Caki2 (cell line): ENCODE measurements at places on chromosomes 1 and 21.

DNA sequence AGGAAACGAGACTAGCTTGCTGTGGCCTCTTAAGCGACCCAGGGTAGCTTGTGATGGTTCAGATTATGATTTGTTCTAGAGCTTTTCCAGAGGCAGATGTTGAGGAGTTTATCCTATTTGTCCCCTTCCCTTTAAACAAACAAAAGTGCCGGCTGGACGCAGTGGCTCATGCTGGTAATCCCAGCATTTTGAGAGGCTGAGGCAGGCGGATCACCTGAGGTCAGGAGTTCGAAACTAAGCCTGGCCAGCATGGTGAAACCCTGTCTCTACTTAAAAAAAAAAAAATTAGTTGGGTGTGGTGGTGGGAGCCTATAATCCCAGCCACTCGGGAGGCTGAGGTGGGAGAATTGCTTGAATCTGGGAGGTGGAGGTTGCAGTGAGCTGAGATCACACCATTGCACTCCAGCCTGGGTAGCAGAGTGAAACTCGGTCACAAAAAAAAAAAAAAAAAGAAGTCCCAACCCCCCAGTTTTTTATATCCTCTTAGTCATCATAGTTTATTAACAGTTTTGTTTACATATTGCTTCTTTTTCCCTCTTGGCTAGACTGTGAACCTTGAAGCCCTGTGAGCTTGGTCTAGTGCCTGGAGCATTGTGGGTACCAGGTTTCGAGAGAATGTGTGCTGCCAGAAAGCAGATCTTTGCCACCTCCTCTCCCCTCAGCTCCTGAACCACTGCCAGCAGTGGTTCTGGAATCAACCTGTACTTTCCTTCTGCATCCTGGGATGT, 29.8 kb downstream of the MAPKAPK2 start:
- DNase-seq = peak; percentile 68

GRCh38 chr1:41776891-41777441, 141.8 kb downstream of the HIVEP3 start:
- DNase-seq = no peak

GRCh38 chr1:22253012-22253790, 110.3 kb upstream of the WNT4 start:
- no peak for DNase-seq

GRCh38 chr1:1540090-1540817, at the start of gene TMEM240:
TSS of gene TMEM240 (minus strand) at chr1:1540624. CDS start at chr1:1540346, 278 bp downstream.
- DNase-seq = no peak

- DNase-seq = no peak
Observed at GRCh38 chr1:221076391-221076811, 197.2 kb downstream of the HLX start.

DNA sequence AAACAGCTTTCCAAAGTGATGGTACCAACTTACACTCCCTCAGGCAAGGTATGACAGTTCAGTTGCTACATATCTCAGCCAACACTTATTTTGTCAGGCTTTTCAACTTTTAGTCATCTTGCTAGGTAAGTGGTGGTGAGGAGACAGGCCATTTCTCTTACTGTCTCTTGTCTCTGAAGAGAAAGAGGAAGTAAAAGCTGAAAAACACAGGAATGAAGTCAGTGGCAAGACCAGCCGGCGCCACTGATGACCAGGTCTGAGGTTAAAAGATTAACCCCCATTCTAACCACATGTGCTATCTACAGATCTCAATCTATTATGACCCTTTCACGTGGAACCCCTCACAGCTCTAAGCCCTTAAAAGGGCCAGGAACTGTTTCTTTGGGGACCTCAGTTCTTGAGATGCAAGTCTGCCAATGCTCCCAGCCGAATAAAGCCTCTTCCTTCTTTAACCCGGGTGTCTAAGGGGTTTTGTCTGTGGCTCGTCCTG, 4.2 kb downstream of the ADCY10 start:
- peak; percentile 82 for DNase-seq

GRCh38 chr1:14141656-14142055, 441.7 kb downstream of the PRDM2 start:
- no peak for DNase-seq
